ENCODE measurements at places on chromosomes 2 and 18.

DNA sequence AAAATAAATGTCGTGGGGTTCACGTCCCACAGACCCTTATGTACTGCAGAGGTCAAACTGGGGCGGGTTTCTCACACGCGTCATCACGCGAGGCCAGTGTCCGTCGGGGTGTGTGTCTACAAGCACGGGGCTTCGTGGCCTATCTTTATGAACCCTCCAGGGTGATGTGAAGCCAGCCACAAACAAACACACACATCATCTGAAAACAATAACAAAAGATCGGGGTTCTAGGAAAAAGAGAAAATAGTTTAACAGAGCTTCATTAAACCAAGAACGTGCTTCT, 23.3 kb downstream of the LDLRAD4 start:
- no peak for DNase-seq

DNA sequence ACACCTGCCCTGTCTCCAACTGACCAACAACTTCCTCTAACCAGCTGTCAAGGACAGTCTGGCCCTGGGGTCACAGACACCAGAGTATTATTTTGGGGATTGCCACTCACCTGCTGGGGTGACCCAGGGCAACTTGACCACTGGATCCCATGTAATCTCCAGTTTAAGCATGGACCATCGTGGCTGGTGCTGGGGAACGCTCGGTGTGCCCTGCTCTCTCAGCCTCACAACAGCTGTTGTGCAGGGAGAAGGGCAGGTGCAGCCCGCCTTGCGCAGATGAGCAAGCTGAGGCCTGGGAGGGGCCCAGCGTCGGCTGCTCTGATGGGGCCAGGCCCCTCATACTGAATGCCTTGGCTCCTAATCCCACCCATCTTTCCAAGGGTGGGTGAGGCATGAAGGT, 21.0 kb upstream of the INHBB start:
- no peak for DNase-seq

- DNase-seq, result no peak
These were observed 25.8 kb upstream of the SRD5A2 start for GRCh38 chr2:31606509-31606908.

GRCh38 chr2:68344031-68344430, 21.1 kb upstream of the PLEK start:
- DNase-seq, result no peak

- peak; percentile 61 for DNase-seq
These were observed 9.8 kb upstream of the ZNF397 start for GRCh38 chr18:35231052-35231451.

GRCh38 chr18:7207366-7207915, 23.4 kb upstream of the LRRC30 start:
- no peak for DNase-seq
